MM.1S (cell line): ENCODE measurements at places on chromosomes 3 and 15.

- no peak for DNase-seq
These were observed 12.7 kb downstream of the CPOX start for GRCh38 chr3:98580401-98581386.

GRCh38 chr3:45947361-45947760 is 4.1 kb downstream of the CXCR6 start:
- DNase-seq, result no peak

GRCh38 chr3:16468002-16468335 is 45.5 kb downstream of the RFTN1 start:
- DNase-seq, result no peak

- no peak for DNase-seq
These were observed 1061.5 kb downstream of the ROBO2 start for GRCh38 chr3:78101384-78101783.

DNA sequence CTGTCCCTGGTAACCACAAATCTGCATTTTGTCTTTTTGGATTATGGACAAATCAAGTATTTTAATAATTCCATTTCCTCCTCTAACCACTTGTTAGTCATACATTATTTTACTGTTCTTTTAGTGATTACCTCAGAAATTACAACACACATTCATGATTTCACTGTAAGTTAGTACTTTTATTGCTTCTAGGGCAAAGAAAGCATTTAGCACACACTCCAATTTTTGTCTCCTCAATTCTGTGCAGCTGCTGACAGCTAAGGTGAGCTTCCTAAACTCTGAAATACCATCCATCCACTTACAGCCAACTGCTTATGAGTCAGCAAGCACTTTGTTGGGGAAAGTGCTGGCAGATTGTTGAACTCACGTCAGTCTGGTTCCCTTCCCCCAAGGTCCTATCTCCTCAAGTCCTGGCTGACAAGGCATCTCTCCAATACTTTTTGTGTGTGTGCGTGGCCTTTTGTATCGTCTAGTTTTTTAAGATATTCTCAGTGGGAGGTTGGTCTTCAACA is 49.4 kb upstream of the TNFAIP8L3 start:
- DNase-seq, result no peak

- no peak for DNase-seq
These were observed 31.6 kb downstream of the KY start for GRCh38 chr3:134619301-134619615.

GRCh38 chr3:115146418-115147328 is at the start of gene ZBTB20:
TSS of gene ZBTB20 (minus strand) at chr3:115147288.
- peak; percentile 51 for DNase-seq

- DNase-seq, result no peak
These were observed 28.9 kb upstream of the SEC13 start for GRCh38 chr3:10349801-10350200.

GRCh38 chr3:14376348-14377043 is 25.9 kb upstream of the SLC6A6 start:
- DNase-seq, result no peak

DNA sequence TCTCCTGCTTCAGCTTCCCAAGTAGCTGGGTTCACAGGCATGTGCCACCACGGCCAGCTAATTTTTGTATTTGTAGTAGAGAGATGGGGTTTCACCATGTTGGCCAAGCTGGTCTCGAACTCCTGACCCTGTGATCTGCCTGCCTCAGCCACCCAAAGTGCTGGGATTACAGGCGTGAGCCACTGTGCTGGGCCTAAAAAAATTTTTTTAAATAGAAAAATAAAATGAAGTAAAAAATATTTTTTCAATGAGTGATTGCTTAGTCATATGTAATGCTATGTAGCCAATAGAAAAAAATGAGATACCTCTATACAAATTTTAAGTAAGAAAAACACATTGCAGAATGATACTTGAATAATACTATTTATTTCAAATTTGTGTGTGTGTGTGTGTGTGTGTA is 27.9 kb upstream of the SLC30A4 start:
- DNase-seq, result no peak

DNA sequence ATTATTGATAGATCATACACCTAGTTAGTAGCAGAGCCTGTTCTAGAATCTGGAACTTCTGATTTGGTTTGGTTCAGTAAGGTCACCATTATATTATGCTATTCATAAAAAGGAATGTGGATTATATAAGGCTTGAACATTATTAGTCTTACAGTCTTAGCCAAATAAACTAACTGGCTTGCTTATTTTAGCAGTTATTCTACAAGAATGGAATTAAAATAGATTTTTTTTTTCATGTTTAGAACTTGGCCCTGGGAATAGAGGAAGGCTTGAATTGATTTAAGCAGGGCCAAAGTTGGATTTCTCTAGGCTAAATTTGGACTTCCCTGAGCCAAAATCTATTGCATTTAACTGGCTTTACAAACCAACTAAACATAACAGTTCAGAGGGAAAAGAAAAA is 24.4 kb downstream of the DTWD1 start:
- DNase-seq, result no peak

DNA sequence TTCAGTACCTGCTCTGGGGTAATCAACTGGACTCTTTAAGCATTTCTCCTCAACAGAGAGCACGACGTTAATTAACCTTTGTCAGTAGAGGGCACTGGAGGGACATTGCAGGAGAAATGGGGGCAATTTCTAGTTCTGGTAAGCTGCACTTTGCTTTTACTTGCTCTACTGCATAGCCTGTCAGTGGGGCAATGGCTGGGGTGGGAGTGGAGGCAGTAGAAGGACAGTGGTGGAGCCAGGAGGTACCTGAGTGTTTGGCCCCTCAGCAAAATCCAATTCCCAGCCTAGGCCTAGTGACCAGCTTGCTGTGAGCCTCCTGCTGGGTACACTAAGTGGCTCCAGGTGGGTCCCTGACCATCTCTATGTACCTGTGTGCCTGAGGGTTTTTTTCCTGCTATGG is 18.3 kb upstream of the MED12L start:
- DNase-seq, result peak; percentile 45

- no peak for DNase-seq
These were observed 380.7 kb upstream of the GOLIM4 start for GRCh38 chr3:168476360-168476980.

GRCh38 chr3:513301-513700 is 316.7 kb downstream of the CHL1 start:
- DNase-seq, result no peak

DNA sequence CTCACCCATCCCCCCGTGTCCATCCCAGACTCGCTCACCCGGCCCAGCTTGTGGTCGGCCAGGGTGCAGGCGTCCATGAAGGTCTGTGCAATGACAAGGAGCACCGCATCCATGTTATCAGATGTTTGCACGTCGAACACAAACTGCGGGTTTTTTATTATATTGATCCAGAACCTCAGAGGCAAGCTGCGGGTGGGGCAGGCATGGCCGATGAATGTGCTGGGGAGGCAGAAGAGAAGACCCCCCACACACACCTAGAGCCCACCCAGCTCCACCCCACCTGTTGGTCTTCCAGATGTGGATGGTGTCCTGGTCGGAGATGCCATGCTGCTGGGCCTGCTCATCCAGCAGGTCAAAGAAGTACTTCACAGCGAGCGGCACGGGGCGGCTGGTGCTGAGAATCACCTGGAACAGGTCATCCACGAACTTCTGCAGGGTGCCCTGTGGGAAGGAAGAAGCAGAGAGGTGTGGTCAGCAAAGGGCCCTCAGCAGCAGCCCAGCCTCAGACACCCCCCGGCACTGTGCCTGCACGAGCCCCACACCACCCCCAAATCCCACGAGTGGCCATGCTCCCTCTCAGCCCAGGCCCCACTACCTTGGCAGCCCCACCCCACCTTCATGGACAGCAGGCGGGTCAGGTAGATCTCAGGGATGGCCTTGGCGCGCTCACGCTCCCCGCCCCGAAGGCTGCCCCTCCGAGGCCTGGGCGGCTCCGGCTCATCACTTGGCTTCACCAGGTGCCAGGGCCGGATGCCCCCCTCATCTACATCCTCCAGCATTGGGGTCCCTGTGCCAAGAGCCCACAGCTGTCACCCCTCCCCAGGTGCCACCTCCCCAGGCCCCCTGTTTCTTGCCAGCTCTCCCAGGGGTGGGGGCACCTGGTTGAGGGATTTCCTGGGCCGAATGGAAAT is 20.3 kb downstream of the PLXNB1 start:
- no peak for DNase-seq

DNA sequence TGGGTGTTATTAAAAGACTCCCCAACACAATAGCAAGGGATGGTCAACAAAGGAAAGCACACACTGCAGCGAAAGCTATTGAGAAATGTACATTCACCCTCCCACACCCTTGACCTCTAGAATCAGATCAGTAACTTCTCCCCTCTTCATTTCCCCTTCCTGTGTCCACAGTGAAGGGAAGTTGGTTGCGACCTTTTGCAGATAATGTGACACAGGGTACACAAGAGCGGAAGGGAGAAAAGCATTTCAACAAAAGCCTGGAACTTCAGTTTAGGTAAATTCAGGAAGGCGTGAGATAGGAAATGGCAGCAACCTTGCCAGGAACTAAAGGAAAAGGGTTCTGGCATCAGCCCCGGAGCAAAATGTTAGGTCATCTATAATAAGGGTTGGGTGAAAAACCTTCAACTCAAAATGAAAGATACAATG is 899.8 kb downstream of the MCTP2 start:
- no peak for DNase-seq

- peak; percentile 86 for DNase-seq
These were observed 179.9 kb upstream of the C2CD4B start for GRCh38 chr15:62344806-62345539.

DNA sequence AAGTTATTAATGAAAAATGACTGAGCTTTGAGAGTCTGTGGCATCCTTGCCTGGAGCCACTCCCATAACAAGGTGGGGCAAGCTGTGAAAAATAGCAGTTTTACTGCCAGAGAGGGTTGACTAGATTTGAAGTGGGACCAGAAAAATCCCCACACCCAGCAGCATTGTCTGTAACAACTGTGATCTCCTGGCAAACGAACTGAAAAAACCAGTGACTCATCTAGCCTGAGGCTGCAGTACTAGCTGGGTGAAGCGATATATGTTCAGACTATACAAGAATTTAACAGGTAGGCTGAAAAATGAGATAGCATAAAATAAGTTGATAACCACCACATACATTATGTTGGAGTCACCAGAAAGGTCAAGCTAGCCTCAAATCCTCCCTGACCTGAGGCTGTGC is 64.0 kb downstream of the DPH6 start:
- no peak for DNase-seq

DNA sequence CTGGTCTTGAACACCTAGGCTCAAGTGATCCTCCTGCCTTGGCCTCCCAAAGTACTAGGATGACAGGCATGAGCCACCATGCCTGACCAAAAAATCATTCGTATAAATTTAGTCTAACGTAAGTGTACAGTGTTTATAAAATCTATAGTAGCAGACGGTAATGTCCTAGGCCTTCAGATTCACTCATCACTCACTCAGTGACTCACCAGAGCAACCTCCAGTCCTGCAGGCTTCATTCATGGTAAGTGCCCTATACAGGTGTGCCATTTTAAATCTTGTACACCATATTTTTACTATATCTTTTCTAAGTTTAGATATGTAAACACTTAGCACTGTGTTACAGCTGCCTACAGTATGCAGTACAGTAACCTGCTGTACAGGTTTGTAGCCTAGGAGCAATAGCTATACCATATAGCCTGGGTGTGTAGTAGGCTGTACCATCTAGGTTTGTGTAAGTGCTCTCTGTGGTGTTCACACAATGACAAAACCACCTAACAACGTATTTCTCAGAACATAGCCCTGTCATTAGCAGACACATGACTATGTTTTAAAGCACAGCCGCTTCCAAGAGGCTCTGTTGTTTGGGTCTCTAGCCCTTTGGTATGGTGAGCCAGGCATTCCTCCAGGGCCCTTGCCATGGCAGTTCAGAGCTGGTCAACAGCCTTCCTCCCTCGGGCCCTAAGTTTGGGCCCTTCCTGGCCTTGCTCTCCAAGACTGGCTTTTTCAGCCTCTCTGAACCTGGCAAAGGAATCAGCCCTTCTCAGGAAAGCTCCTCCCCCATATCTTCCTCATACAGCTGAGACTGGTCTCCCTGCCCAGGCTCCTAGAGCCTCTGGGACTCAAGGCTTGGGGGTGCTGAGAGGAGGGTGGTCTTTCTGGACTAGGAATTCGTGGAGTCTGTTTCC is 1.9 kb upstream of the CCDC9B start:
- DNase-seq, result no peak

GRCh38 chr3:187811585-187812250 is 66.5 kb upstream of the BCL6 start:
- no peak for DNase-seq

DNA sequence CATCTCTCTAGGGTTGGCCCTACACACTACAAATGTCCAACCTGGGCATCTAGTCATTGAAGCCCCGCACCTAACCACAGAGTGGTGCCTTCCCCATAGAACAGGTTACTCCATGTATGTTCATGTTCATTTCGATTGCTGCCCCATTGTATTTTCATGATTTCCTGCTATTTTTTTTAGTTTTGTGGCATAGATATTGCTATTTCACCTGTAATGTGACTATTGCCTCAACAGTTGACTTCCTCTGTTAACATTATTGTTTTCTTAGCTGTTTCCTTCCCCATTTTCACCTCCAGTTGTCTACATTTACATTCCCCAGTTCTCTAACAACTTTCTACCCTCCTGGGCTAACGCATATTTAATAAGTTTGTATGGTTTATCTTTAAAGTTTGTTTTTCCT is 137.7 kb upstream of the RBMS3 start:
- DNase-seq, result no peak

DNA sequence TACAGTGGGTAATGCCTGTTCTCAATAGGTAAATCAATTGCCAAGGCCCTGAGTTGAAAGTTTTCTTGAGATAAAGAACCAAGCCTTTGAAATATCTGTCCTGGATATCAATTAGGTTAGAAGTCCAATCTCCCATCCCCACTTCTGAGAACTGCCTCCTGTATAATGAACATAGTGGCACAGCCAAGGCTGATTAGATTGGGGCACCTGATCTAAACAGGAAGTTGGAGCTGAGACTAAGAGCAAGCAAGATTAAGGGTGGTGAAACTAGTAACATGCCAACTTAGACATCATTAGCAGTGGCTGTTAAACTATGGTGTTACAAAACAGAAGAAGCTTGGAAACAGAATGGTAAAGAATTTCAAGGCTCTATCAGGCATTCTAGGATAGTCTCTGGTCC is 137.7 kb upstream of the TMEM108 start:
- DNase-seq, result no peak

DNA sequence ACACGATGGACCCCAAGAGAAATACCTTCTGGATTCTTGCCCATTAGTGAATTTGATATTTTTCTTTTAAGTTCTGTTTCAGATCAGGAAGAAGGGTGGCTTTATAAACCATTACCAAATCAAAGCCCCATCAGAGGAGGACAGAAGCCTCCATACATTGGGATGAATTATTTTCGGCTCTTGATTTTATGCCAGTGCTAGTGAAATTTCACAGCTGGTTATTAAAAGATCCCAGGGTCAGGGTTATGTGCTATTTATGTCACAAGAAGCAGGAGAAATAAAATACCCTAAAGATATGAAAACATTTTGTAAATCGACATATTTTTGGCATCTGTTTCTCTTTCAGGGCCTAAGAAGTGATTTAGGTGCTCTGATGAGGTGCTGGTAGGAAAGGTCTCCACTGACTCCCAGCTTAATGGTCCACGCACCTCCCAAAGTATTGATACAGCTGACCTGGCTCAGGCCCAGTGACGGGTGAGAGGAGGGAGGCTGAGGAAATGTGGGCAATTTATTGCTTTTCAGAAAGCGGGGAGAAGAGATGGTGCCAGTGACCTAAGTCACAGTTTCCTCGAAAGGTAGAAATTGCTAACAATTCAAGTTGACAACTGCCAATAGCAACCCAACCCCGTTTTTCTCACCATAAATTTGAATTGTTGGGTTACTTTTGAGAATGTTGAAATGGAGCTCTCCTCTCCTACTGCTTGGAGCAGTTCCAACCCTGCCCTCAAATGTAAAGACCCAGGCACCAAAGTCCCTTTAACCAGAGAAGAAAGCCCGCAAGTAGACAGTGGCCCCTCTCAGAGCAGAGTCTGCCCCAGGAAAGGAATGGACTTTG is 315.6 kb upstream of the NR2E3 start:
- no peak for DNase-seq
